ENCODE measurements at places on chromosomes 2 and 18.

- DNase-seq, result no peak
Observed at GRCh38 chr2:14304326-14304725, 328.2 kb upstream of the LRATD1 start.

DNA sequence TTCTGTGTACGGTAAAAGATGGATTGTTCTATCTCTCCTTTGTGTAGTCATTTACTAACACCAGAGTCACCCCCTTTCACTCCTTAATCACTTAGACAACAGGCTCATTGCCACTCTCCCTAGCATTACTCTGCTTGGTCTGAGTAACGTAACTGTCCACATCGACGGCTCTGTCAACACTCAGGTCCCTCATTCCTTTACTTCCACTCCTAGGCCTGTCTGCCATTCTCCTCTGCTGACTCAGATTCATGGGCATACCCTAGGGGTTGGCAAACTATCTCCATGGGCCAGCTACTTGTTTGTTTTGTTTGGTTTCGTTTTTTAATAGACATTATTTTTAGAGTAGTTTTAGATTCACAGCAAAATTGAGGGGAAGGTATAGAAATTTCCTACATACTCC, 243.9 kb downstream of the NR4A2 start:
- DNase-seq, result no peak

- no peak for DNase-seq
Observed at GRCh38 chr2:105255979-105256378, 14.4 kb downstream of the GPR45 start.

- no peak for DNase-seq
Observed at GRCh38 chr18:23133860-23134779, 1.2 kb upstream of the CABLES1 start.

- no peak for DNase-seq
Observed at GRCh38 chr2:133562558-133562957, 5.7 kb downstream of the NCKAP5 start.

GRCh38 chr18:68757126-68757525, 40.8 kb upstream of the CCDC102B start:
- DNase-seq, result peak; percentile 40

DNA sequence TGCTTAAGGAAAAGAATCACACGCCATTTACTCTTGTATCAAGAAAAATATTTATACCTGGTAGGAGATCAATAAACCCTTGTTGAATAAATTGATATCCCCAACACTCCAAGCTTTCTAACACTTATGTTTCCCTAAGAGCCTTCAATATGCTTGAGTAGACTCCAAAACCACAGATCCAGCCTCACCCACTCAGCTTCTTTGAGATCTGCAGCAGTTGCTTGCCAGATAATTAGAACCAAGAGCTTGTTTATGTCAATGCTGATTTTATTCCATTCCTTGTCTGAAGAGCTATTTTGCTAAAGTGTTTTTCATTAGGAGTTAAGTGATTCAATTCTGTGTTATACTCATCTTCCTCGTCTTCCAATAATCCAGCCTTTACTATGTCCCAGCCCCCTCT, 26.3 kb upstream of the CRIM1 start:
- peak; percentile 62 for DNase-seq

DNA sequence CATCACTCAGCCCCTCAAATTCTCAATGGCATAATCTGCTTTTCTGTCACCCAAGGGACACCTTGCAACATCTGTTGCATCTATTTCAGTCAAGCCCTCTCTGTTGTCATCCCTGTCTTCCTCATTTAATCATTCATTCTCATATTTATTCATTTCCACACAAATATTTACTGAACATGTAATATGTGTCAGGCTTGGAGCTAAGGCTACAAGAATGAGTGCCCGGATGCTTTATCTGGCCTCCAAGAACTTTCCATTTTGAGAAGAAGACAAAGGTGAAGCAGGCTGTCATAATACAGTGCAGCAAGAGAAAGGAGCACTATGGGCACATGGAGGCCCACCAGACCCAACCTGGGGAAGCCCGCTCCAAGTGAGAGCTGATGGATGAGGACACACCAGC, 15.6 kb downstream of the IL18RAP start:
- DNase-seq, result no peak

GRCh38 chr2:220185766-220186305, 558.4 kb downstream of the SLC4A3 start:
- peak; percentile 34 for DNase-seq

DNA sequence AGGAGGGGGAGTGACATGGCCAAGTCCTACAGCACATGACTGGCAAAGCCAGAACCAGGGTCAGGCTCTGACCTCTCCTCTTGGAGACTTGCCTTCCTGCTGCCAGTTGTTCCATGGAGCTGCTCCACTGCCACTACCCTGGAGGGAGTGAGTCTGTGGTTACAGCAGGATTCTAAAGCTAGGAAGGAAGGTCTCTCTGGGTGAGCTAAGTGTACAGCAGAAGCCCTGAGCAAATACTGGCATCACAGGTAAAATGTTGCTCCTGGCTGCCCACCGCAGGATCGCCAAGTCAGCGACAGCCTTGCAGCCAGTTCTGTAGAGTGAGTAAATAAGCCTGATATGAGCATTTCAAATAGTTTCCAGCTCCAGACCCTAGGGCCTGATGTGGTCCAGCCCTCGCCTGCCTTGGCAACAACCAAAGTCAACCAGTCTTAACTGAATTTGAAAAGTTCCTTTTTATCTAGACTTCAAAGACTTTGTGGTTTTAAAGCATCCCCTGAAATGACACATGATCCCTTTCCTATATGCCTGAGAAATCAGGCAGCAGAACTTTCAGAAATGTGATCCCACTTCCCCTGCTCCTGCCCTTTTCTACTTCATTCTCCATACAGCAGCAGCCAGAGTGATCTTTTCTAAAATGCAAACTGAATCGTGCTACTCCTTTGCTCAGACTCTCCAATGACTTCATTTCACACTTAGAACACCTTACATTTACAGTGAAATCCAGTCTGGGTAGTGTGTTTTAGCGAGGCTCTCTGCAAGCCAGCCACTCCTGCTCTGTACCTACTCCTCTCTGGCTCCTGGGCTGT, 114.3 kb downstream of the MGAT5 start:
- DNase-seq, result peak; percentile 38

DNA sequence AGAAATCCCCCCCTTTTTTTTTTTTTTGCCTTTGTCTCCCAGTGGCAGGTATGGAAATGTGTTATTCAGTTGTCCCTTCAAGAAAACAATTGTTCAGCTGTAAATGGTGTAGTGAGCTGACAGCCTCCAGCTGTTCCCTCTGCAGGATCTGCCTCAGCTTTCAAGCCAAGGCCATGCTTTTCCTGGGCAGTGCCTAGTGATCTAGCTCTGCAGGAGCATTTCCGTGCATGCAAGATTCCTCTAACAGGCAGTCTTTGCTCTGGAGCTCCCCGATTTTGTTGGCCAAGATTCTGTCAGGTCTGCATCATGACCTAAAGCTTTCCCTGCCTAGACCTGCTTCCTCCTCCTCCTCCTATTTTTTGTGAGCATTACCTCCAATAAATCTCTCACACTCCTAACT, 300.7 kb upstream of the UBE2E3 start:
- no peak for DNase-seq

DNA sequence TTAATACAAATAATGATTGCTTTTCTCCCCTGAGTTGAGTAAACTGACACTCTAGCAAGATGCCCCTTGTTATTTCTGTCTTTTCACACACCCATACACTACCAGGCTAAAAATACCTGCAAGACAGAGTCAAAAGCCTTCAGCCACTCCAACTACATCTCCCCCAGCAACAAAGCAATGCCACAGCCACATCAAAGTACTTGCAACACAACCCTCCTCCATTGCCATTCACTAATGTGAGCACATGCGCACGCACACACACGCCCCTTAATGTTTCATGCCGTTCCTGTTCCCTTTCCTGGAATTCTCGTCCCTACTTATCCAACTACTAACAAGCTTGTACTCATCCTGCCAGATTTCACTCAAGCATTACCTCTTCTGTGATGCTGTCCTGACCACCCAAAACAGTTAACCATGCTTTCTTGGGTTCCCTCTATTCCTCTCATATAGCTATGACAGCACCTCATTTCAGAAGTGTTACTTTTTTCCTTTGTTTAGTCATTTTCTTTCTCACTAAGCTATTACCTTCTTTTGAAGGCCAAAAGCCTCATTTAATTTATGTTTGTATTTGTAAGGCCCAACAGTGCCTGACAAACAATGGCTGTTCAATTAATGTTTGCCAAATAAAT, 29.6 kb downstream of the SLC25A12 start:
- no peak for DNase-seq

- no peak for DNase-seq
Observed at GRCh38 chr2:45205985-45206384, 196.7 kb upstream of the SIX2 start.
